ENCODE measurements at places on chromosomes 12 and 14.

- DNase-seq: no peak
These were observed 145.9 kb upstream of the HIF1A start for GRCh38 chr14:61549425-61549824.

DNA sequence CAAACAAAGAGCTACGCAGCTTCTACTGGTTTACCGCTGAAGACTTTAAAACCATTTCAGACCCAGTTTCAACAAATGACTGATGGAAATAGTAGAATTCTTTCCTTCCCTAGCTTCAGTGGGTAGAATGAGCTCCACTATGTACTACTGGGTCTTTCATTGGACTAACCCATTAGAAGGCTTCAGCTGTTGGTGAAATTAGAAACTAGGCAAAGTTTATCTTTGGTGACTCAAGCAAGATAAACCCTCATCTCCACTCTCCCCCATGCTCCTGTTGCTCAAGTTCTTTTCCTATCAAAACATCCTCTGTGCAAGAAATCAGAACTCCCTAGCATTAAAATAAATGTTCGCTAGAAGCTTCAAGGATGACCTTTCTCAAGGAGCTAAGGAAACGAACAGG is 159.2 kb downstream of the PAWR start:
- DNase-seq: no peak

- no peak for DNase-seq
These were observed 179.2 kb downstream of the KICS2 start for GRCh38 chr12:64042911-64043310.

- DNase-seq: no peak
These were observed 617.0 kb downstream of the VRK1 start for GRCh38 chr14:97413966-97414717.

DNA sequence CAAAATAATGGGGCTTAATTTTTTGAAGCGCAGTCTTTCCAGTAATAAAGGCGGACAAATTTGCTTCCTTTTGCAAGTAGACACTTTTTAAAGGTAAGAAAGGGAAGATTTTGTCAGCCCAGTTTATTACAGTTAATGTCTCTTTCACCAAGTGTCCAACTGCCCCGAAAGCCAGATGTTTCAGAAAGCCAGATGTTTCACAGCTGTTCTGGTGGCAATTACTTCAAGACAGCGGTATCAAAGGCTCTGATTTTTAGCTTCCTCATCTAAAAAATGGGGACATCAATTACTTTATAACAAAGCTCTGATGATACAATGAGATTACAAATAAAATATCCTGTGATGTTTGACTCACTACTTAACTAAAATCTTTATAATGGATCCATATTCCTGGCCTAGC is 1.0 kb downstream of the WBP11 start:
- DNase-seq: no peak

GRCh38 chr12:38956337-38956736 is 50.9 kb upstream of the CPNE8 start:
- no peak for DNase-seq

GRCh38 chr12:5485454-5485853 is 53.5 kb downstream of the NTF3 start:
- DNase-seq: no peak

DNA sequence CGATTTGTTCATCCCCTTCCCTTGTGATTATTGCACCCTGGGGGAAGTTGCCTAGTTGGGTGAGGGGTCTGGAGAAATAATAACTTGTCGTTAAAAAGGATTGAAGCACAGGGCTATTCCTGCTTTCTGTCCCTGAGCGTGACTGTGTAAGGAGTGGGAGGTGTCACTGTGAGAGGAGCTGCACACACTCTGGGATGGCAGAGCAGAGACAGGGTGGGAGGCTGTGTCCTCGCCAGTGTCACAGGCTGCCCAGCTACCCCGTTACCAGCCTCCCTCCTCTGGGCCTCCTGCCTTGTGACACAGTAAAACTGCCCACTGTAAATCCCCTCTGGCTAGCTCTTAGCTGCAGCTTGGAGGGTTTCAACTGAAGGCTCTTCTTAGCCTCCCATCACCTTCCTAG is 460.6 kb downstream of the AACS start:
- DNase-seq: no peak

DNA sequence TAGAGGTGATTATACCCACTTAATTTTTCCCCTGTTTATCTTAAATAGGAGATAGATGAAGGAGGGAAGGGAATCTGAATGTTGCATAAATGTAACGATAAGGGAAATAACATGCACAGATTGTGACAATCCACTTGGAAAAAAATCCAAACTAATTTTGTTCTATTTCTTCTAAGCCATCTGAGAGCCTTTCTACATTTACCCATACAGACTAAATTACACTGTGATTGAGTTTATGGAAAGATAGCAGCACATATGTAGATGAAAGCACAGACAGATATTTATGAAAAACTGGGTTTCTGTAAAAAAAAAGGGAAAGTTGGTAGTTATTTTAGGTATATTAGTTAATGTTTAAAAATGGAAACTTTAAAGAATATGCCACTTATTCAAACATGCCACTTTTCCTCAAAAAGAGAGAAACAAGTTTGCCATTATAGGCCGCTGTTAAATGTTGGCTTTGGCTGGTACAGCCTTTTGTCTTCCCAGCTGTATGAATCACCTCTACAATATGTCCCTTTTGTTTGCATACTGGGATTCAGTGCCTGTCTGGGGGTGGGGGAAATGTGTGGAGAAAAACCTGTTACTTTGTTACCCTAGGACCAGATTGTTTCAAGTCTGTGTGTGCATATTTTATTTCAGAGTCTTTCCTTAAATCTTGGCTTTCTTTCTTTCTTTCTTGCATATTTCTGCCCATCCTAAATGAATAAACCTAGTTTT is 470.2 kb upstream of the LMO3 start:
- no peak for DNase-seq

DNA sequence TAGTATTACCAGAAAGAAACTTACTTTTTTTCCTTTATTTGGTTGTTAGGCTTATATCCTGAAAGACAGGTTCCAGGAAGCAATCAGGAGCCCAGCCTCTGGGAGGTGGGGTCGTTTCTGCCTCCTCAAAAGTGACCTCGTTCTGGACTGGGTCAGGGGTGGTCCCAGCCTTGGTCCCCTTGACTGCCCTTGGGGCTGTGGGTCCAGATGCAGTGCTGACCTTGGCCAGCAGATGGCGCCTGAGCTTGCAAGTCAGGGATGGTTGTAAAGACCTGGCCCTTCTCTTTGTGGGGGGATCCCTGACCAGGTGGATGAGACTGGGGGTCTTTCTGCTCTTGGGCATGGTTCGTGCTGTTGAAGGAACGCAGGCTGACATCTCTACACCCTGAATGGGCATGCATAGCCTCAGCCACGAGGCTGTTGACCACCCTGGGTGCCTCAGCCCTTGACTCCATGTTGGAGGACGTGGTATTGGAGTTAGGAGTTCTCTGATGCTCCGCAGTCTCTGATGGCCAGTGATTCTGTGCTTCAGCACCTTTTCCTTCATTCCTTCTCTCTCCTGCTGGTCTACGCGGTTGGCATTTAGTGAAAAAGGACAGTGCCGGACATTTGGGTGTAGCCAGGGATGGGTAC is 62.4 kb downstream of the ADCK1 start:
- peak; percentile 32 for DNase-seq

GRCh38 chr12:3746758-3747157 is 6.2 kb downstream of the CRACR2A start:
- DNase-seq: no peak

DNA sequence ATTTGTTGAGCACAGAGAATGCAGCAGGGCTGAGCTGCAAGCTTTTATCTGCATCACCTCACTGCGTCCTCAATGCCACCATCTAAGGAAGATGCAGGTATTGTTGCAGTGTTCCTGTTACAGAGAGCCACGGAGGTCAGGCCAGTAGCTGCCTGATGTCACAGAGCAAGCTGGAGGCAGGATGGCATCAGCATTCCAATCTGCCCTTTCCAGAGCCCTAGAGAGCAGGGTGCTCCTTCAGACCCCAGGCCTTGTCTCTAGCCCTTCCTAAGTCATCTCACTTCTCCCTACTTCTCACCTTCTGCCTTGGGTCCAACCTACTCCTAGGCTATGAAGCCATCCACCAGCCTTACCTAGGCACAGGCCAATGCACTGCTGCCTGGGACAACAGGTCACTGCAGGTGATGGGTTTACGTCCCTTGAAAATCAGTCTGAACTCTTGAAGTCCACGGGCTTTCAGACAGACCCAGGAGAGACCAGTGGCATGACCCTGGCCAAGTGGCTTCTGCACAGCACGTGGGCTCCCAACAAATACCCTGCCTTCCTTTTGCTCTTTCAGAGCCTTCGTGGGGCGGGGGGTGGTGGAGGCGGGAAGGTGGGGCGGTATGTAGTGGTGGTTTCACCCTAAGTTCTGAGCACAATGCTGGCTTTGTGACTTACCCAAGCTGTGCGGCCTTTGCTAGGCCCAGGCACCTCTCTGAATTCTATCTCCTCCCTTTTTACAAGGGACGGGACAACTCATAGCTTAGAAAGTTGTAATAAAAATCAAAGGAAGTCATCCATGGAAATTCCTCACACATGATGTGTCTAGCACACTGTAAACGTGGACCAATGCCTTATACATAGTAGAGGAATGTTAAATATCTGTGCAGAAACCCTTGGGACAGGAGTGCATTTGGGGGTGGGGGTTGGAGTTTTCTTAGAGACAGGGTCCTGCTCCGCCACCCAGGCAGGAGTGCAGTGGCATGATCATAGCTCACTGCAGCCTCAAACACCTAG is 136.0 kb downstream of the KSR2 start:
- no peak for DNase-seq

DNA sequence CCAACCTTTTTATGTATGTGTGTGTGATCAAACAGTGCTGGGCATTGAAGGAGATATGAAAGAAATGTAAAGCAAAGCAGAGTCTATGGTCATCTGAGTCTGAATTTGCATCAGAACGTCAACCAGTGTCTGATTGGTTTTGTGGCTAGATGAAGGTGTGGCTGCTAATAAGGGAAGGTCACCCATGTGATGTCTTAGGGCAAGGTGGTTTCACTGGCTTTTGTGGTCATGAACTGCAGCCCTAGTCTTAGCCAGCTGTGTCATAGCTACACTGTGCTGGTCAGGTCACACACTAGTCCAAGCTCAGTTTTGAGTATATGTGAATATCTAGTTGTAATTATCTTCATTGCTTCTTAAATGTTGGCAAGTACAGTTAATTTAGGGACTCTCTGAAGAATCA is 105.8 kb downstream of the TGFB3 start:
- DNase-seq: no peak

- no peak for DNase-seq
These were observed 20.5 kb downstream of the RILPL1 start for GRCh38 chr12:123512838-123513665.

- no peak for DNase-seq
These were observed 114.3 kb upstream of the PDZRN4 start for GRCh38 chr12:41073633-41074472.

DNA sequence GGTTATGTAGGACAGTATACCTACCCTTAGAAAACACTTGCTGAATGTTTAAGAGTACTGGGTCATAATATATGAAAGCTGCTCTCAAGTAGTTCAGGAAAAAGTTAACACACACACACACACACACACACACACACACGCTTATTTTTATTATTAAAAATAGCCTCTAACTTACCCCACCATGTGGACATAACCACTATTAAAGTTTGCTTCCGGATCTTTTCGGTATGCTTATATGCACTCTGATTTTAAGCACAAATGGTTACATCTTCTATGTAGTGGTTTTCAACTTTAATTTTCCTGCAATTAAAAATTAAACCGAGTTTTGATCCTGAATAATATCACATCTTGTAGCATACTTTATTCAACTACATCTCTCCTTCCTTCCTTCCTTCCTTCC is 84.9 kb upstream of the TRAF3 start:
- DNase-seq: no peak

GRCh38 chr14:30587141-30587540 is 28.2 kb downstream of the G2E3 start:
- DNase-seq: no peak

DNA sequence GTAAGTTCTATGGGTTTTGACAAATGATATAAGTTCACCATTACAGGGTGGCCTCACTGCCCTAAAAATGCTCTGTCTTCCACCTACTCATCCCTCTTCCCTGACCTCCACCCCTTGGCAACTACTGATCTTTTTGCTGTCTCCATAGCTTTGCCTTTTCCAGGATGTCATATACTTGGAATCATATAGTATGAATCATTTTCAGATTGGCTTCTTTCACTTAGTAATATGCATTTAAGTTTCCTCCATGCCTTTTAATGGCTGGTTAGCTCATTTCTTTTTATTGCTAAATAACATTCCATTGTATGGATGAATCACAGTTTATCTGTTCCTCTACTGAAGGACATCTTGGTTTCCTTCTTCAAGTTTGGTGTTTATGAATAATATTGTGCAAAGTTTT is 14.0 kb upstream of the PEX5 start:
- no peak for DNase-seq

DNA sequence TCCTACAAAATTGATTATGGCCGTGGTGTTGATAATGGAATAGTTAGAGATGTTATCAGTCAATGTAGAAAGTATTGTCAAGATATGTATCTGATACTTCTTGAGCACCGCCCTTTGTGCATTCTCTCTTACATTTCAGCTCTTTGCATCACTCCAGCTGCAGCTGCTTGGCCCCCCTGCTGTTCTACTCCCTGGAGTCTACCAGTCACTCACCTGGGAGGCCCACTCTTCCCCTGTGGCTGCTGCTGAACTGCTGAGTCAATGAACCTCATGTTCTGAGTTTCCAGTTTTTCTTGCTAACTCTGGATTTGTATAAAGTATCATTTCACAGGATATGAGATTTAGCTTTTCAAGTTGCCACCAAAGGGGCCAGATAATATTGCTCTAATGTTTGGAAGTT is 312.8 kb upstream of the SLC16A7 start:
- DNase-seq: no peak

GRCh38 chr12:5473076-5473782 is 41.3 kb downstream of the NTF3 start:
- DNase-seq: no peak

DNA sequence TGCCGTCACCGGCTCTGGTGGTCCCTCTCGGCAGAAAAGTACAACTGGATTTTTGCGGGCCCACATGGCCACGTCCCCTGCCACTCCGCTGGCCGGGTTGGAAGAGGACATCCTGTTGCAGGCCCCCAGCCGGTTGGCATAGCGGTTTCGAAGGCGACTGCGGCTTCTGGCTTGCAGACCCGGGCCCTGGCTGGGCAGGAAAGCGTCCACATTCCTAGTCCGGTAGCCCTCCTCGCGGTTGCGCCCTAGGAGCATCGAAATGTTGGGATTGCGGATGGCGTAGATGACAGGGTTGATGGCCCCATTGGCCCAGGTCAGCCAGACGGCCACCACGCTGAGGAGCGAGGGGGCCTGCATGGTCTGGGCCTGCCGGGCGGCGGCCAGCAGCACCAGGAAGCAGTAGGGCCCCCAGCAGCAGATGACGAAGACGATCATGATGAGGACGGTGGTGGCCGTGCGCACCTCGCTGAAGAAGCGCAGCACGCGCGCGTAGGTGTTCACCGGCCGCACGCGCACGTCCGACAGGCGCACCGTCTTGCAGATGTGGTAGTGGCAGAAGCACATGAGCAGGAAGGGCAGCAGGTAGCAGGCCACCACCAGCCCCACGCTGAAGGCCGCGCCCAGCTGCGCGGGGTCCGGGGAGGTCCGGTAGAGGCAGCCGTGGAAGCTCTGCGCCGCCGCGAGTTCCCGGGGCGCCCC is 1.2 kb downstream of the GPR135 start:
- DNase-seq: no peak

- DNase-seq: no peak
These were observed 78.5 kb downstream of the CALM1 start for GRCh38 chr14:90475298-90475697.
